Mammary microvascular endothelial cell (primary cell): ENCODE measurements at places on chromosomes 7 and 10. TPM values are rescaled to one million over a fixed set of nuclear protein-coding genes. Genes with fewer than 3 reads are reported as not detected.

The MALRD1 gene
- not detected in 2 replicates for total RNA-seq

The AFAP1L2 gene
- 0.25 TPM in 1 of 2 replicates, not detected in the other for total RNA-seq

The SNCG gene
- 77.7 and 80.4 TPM in 2 replicates for total RNA-seq

The THNSL1 gene
- 1.3 and 2.9 TPM in 2 replicates for total RNA-seq

The INMT gene
- 0.27 and 0.64 TPM in 2 replicates for total RNA-seq

The LBX1 gene
- not detected in 2 replicates for total RNA-seq

The FAM25C gene
- total RNA-seq = not detected in 2 replicates

The ZNF853 gene
- total RNA-seq = 0.07 and 0.10 TPM in 2 replicates

The STAG3 gene
- total RNA-seq = 0.10 and 0.13 TPM in 2 replicates

The CACNA2D1 gene
- total RNA-seq = 10.3 and 18.3 TPM in 2 replicates

The ADIRF gene
- total RNA-seq = 34.7 and 71.8 TPM in 2 replicates

The NPFFR1 gene
- total RNA-seq = not detected in 2 replicates

The CD36 gene
- 6.5 and 9.4 TPM in 2 replicates for total RNA-seq

The AKR1C4 gene
- total RNA-seq = not detected in 2 replicates

The DYDC2 gene
- not detected in 2 replicates for total RNA-seq

The CDHR1 gene
- 0.05 and 0.13 TPM in 2 replicates for total RNA-seq

The OR6V1 gene
- total RNA-seq = not detected in 2 replicates

The RNLS gene
- 1.4 and 2.9 TPM in 2 replicates for total RNA-seq

The GGCT gene
- 41.5 and 42.1 TPM in 2 replicates for total RNA-seq

The VPS37D gene
- total RNA-seq = 0.69 and 1.8 TPM in 2 replicates

The SLC26A5 gene
- not detected in 2 replicates for total RNA-seq

The FKBP6 gene
- total RNA-seq = not detected in 2 replicates
